ENCODE measurements at places on chromosomes 12 and 14.

GRCh38 chr12:79848339-79848738, 86.6 kb downstream of the PPP1R12A start:
- no peak overlapping the region for H3K4me3 ChIP-seq
- H3K27ac ChIP-seq = no peak overlapping the region
- DNase-seq = no peak
- peaks cover 7% of the 10 kb centered on the region for H3K36me3 ChIP-seq
- H3K4me1 ChIP-seq = peaks cover 24% of the 10 kb centered on the region

DNA sequence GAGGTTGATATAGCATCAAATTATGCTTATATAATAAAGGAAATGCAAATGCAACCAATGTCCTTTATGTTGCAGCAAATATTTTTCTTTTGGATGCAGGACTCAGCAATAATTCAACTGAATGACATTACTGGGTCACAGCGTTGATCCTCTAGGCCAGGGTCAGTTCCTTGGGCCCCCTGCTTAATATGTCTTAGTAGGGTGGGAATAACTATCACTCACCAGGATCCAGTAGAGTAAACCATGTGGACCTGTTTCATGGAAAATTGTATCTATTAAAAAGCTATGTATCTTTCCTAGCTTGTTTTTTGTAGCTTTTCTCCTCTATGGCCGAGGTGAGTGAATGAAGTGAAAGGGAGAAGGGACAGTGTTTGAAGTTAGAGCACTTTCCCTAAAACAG, 161.5 kb upstream of the SSTR1 start:
- no peak overlapping the region for H3K4me3 ChIP-seq
- H3K27me3 ChIP-seq = peaks cover 13% of the 10 kb centered on the region
- no peak for DNase-seq
- H3K36me3 ChIP-seq = no peaks in the 10 kb centered on the region
- H3K27ac ChIP-seq = no peak overlapping the region

DNA sequence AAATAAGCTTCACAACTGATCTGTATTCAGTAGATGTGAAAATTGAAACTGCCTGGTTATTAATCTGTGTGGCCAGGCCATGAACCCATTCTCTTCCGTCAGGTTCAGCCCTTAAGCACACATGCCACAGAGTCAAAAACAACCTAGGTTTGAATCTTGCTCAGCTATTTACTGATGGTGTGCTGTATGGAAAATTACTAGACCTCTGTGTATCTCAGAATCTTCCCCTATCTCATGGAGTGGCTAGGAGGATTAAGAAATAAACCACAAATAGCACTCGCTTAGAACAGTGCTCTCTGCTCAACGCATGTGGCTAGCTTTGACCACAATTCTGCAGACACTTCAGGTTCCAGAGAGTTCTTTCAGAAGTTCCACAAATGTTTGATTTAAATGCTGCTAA, 240.7 kb upstream of the PLEKHG7 start:
- H3K27ac ChIP-seq = no peak overlapping the region
- H3K4me1 ChIP-seq = no peaks in the 10 kb centered on the region
- no peak for DNase-seq
- H3K36me3 ChIP-seq = no peaks in the 10 kb centered on the region

- H3K27ac ChIP-seq = no peak overlapping the region
- no peak overlapping the region for H3K4me3 ChIP-seq
- H3K4me1 ChIP-seq = no peaks in the 10 kb centered on the region
- no peaks in the 10 kb centered on the region for H3K27me3 ChIP-seq
Measured at GRCh38 chr14:82897469-82898308, 1364.0 kb upstream of the SEL1L start.

GRCh38 chr14:105581551-105582341, 55.4 kb downstream of the TMEM121 start:
- H3K4me3 ChIP-seq = no peak overlapping the region
- no peak overlapping the region for H3K27ac ChIP-seq
- H3K4me1 ChIP-seq = peaks cover 8% of the 10 kb centered on the region
- DNase-seq = no peak

GRCh38 chr12:26428420-26428819, 233.0 kb downstream of the SSPN start:
- H3K27ac ChIP-seq = no peak overlapping the region
- no peak for DNase-seq
- H3K4me1 ChIP-seq = no peaks in the 10 kb centered on the region
- no peaks in the 10 kb centered on the region for H3K27me3 ChIP-seq
- no peaks in the 10 kb centered on the region for H3K36me3 ChIP-seq
- H3K4me3 ChIP-seq = no peak overlapping the region
